Stimulated activated CD4-positive, alpha-beta T cell treated with anti-CD3 and anti-CD28 coated beads, Interleukin-15, amount 100 ng/mL, for 48 hours (primary cell): ENCODE measurements at places on chromosomes 4 and X.

GRCh38 chrX:102651242-102652011 lies at the start of gene GPRASP1:
TSS of gene GPRASP1 (plus strand) at chrX:102651483. CDS start at chrX:102653914, 2,431 bp downstream.
- DNase-seq: no peak

- DNase-seq: no peak
These were observed 14.6 kb downstream of the SRPX start for GRCh38 chrX:38206036-38206435.

- DNase-seq: no peak
These were observed 156.6 kb downstream of the CAMK2D start for GRCh38 chr4:113604955-113605354.

DNA sequence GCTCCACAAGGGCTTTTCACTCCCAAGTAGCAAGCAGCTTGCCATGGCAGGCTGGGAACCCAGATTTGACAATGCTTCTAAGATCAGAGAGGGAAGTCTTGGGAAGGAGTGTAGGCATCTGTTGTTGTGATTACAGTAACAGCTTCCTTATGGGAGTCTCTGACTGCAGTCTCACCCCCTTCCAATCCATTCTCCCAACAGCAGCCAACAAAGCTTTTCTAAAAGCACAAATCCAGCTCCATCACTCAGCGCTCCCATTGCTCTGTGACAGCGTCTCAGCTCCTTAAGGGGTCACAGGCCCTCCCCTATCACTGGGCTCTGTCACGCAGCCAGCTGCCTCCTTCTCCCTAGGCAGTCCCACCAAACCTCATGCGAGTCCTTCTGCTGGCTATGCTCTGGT lies 7.1 kb downstream of the IGFBP7 start:
- no peak for DNase-seq
